ENCODE measurements at places on chromosomes 12 and 14. TPM values are rescaled to one million over a fixed set of nuclear protein-coding genes. Genes with fewer than 3 reads are reported as not detected.

DNA sequence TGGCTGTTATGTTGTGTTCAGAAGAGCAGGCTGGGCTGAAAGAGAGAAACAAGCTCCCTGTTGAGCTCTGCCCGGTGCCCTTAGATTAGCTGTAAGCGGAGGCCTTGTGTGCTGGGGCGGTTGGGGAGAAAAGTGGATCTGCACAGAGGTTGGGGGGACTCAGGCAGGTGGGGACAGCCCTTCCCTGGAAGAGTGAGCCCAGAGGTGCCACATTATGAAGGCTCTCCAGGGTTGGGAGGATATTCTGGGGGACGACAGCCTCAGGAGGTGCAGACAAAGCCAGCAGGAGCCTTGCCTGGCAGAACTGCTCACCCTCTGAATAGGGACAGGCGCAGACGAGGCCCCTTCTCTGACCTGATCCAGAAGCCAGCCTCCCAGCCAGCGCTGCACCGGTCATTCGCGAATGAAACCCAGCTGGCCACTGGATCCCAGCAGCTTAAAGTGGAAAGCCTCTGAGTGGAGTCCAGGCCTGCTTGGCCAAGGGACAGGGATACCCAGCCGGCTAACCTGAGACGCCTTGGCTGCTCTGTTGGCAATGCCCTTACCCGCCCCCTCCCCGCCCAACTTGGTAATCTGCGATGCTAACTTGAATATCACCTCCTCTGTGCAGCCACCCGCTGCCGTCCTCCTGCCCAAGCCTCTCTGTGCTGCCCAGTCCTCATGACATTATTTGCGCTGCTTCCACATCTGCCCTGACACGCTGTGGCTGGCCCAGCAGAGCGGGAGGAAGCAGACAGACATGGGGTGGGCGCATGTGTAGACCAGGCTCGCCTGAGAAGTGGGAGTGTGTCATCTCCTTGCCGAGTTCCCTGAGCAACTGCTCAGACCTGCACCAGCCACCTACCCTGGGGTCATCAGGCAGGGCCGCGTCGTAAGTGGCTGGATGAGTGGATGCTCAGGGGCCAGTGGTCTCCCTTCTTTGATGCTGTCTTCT, 5.6 kb downstream of the HIP1R start:
- DNase-seq = no peak

DNA sequence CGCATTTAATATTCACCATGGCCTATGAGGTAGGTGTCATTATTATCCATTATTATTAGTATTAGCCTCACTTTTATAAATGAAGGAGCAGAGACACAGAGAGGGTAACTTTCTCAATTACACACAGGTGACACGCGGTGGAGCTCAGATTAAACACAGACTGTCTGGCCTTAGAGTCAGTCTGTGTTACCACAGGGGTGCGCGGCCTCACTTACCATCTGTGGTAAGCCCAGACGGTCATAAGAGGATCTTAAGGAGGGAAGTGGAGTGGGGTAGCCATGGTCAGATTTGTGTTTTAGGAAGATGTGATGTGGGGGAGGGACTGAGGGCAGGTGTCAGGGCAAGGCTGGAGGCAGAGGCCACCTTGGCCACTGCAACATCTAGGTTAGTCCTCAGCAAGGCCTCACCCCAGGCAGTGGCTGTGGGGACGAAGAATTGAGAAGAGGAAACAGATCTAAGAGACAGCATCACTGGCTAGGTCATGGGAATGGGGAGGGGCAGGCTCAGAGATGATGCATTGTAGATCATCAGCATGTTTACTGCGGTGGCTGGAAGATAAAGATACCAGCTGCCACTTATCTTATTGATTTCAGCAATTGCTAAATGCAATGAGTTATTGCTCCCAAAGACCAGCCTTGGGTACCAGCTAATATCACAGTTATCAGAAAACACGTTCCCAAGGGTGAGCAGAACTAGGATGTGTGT, 67.1 kb downstream of the SERPINA3 start:
- no peak for DNase-seq

Gene NXPH4
- 5.9 TPM for total RNA-seq

Gene FGF23
- not detected for total RNA-seq

DNA sequence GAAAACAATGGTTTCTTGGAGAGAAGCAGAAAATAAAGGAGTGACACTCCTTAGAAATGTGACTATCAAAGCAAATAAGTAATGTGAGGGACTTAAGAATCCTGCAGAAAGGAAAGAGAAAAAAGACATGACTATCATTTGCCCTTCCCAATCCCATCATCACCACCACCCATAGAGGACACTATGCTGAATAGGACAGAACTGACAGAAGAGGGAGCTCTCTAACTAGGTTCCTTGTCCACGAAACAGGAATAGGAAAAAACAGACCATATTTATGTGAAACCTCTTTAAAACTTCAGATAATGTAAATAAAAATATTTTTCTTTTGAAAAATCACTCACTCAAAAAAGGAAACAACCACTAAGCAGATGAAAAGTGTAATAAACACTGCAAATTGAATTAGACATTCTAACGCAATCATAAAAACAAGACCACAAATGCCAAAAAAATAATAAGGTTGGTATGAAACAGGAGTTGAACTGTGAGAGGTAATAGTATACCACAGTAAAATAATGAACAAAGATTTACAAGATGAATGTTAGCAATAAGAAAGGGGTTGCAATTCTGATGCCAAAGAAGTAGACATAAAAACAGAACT, 24.1 kb downstream of the KLRD1 start:
- peak; percentile 1 for DNase-seq

GRCh38 chr12:38785381-38785780, 120.0 kb downstream of the CPNE8 start:
- DNase-seq = no peak

- DNase-seq = no peak
Observed at GRCh38 chr14:28756269-28756883, 10.2 kb upstream of the FOXG1 start.

Gene AKT1
- total RNA-seq = 144 TPM

Gene OTX2
- not detected for total RNA-seq

- no peak for DNase-seq
Observed at GRCh38 chr12:132540436-132540835, 50.5 kb downstream of the FBRSL1 start.

- no peak for DNase-seq
Observed at GRCh38 chr12:53208877-53209463, 1.9 kb upstream of the ITGB7 start.

Gene AQP2
- not detected for total RNA-seq

- no peak for DNase-seq
Observed at GRCh38 chr12:103586791-103587370, at the start of gene STAB2. Gene STAB2 (plus strand): TSS chr12:103587273. CDS start chr12:103587477, 204 bp downstream.

GRCh38 chr12:125205386-125205785, 140.2 kb downstream of the AACS start:
- no peak for DNase-seq

Gene PLCZ1
- total RNA-seq = not detected

Gene PPP2R3C
- 39.4 TPM for total RNA-seq

GRCh38 chr14:63893701-63894458, 41.1 kb downstream of the SYNE2 start:
- peak; percentile 43 for DNase-seq

DNA sequence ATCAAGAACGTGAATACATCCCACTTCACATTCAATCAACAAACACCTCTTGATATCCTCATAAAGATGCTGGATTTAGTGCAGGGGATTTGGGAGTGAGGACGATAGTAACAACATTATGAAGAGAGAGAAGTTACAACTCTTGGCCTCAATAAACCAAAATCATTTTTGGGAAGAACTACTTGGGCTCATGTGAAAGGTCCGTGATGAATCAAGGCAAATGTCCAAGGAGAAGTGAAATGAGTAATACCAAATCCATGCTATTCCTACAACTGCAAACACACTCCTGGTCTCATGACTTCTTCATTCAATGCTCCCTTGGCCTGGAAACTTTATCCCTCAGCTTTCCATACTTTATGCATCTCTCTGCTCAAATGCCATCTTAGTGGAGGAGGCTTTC, 162.0 kb upstream of the LMNTD1 start:
- no peak for DNase-seq

Gene RAB15
- 21.9 TPM for total RNA-seq

GRCh38 chr12:131863711-131864396, 30.6 kb upstream of the ULK1 start:
- DNase-seq = no peak

GRCh38 chr12:114152066-114152465, 185.9 kb upstream of the RBM19 start:
- DNase-seq = no peak

- peak; percentile 19 for DNase-seq
Observed at GRCh38 chr12:3604748-3605586, 114.0 kb downstream of the PRMT8 start.

- DNase-seq = no peak
Observed at GRCh38 chr12:43914923-43915468, 79.1 kb downstream of the TMEM117 start.

Gene GPR132
- 1.9 TPM for total RNA-seq

DNA sequence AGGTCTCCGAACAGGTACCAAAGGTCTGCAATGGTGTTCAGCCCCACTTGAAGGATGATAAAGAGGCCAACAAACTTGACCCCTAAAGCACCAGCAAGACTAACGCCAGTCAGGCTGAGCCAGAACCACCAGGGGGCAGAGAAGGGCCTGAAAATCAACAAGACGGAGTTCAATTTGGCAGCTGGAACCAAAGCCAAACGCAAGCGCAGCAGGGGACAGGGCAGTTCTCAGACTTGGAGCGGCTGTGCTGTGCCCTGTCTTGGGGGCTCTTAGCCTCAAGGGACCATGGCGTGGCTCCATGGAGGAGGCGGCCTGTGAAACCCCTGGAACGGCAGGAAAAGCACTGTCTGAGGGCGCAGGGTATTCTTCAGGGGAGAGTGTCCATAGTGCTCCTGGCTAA, 19.6 kb downstream of the POMT2 start:
- peak; percentile 63 for DNase-seq

Gene GPX2
- total RNA-seq = not detected

Gene RD3L
- not detected for total RNA-seq

- peak; percentile 96 for DNase-seq
Observed at GRCh38 chr12:99455350-99456035, 192.1 kb upstream of the GARIN6 start.

DNA sequence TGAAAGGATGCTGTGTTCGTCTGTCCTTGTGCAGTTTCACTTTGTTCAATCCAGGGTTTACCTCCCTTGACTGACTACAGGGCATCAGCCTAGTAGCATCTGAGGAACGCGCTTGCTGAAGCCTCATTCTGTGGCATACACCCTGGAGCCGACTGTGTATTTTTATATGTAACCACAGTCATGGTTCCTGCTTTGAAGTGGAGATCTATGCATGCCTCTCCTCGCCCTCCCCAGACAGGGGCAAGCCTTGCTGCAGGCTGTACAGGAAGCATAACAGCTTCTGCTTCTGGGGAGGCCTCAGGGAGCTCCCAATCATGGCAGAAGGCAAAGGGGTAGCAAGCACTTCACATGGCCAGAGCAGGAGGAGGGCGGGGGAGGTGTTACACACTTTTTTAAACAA, 262.1 kb downstream of the BCL11B start:
- DNase-seq = no peak

DNA sequence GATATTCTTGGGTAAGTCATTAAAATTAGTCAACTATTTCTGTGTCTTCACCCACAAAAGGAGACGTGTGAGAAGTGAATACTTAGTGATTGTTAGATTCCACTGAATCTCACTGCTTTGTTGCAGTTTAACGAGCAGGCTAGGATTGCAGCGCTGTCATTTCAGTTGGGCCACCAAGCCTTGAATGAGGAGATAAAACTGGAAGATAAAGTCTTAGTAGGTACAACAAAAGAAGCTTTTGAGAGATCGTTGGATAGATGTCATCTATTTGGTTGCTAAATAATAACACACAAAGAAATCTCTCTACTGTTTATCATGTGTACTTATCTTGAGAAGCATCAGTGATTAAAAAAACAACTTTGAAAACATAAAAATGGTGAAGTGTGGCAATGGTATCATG, 132.3 kb downstream of the RGS6 start:
- DNase-seq = no peak

Data from kidney epithelial cell (primary cell).